ENCODE measurements at places on chromosomes 2 and 18. TPM values are rescaled to one million over a fixed set of nuclear protein-coding genes. Genes with fewer than 3 reads are reported as not detected.

DNA sequence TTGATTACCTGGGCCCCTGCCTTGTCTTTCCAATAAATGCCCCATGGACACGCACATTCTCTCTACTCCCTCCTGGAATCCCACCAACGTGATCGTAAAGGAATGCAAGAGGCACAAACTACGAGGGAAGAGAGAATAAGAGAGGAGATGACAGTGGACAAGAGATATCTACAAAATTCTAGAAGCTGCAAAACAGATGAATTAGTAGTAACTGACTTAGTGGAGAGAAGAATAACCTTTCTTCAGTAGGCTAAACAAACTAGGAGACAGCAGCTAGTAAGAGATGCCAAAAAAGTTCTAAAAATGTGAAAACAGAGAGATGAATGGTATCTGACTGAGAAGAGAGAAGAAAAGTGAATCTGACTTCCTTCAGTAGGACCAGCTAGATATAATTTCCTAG, 43.5 kb upstream of the MYCN start:
- DNase-seq, result no peak

DNA sequence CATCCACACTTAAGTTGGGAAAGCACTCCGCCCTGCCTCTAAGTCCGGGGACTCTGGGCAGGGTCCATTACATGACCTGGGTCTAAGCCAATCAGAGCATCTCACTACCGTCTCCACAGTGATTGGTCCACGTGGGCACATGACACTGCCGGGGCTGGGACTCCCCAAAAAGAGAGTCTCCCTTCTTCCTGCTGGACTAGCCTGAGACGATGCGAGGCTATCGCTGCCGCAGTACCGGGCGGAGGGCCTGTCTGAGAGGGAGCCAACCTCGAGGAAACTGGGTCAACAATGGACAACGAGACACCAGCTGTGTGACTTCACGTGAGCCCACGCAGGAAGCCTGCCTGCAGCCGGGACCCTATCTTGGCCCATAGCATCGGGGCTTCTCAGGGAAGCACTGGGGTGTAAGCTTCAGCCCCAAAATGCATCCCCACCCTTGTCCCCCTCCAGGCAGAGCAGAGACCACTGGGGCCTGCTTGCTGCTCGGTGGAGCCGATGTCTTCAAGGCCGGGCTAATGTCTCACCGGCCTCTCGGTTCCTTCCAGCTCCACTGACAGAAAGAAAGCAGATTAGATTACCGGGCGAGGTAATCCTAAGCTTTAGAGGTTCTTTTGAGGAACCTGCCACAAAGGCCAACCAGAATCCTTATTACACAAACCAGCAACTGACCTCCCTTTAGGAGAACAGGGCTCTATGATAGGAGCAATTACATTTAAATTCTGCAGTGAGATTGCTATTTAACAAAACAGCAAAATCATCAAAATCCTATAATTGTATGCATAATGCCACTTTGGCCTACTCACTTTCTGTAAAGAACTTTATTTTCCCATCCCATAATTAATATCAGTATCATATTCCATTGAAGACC, 21.3 kb upstream of the COPS8 start:
- DNase-seq, result no peak

Gene PIEZO2
- total RNA-seq, result 0.30 TPM

DNA sequence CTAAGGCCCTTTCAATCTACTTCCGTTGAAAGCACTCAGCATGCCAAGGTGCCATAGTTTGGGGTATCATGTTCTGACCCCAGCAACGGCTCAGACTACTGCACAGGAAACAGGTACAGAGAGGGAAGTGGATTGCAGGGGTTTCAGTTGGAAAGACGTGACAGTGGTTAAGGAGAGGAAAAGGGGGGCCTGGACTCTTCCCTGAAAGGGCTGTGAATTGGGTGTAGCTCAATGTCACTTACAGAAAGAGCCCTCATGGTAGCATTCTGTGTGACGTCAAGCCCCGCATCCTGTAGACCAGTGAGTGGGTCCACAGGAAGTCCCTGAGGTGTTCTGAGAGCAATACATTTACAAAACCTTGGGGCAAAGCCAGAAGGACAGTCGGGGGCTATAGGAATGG, 121.5 kb upstream of the GYPC start:
- DNase-seq, result no peak

Gene RND3
- 208 TPM for total RNA-seq

- DNase-seq, result peak; percentile 25
Measured at GRCh38 chr18:36066001-36066400, 1.4 kb downstream of the RPRD1A start.

DNA sequence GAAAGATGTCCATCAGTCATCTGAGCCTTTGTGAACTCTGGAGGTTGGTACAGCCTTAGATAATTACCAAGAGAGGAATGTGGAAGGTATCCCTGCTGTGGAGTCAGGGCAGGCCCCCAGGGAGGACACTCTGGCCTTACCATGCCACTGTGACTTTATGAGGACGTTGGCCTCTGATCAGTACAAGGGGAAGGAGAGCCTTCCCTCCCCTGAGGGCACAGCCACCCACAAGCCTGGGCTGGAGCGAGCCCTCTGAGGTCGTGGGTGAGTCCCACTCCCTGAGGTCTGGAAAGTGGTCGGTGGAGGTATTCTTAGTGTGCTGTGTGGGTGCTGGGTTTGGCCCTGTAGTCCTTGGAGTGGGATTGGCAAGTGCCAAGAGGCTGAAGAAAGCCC, 91.6 kb downstream of the STPG4 start:
- no peak for DNase-seq

DNA sequence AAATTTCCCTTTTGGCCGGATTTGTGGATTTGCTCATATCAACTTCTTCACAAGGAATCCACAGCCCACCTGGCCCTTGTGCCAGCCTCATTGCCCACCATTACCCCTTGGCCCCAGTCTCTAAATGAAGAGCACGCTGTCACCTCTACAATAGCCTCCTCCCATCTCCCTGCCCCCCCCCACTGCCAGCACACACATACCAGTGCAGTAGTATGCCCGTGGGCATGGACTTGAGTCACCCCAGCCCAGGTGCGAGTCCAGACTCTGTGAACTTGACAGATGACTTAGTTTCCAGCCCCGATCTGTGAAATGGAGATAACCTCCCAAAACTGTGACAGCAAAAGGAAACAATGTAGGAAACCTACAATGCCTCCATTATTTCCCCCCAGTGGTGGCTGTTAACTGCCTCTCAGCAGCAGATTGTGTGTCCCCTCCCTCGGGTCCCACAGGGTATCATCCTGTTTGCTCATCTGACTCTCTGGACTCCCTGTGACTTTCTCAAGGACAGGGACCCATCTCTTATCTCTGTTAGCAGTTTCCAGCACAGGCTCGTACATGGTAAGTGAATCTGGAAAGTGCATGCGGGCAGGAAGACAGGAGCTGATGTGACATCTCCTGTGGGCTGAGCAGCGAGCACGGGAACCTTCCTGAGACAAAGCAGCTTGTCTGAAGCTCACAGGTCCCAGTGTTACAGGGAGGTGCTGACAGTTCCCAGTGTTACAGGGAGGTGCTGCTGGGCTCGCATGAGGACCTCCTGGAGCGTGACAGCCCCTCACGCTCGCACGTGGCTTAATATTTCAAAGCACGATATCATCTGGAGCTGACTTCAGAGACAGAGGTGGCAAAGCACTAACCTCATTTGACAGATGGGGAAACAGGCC, 4.2 kb upstream of the TMEM185B start:
- no peak for DNase-seq

- no peak for DNase-seq
Measured at GRCh38 chr18:58256316-58257080, 212.5 kb downstream of the NEDD4L start.

GRCh38 chr2:43005975-43006833, 213.8 kb upstream of the HAAO start:
- DNase-seq, result no peak

DNA sequence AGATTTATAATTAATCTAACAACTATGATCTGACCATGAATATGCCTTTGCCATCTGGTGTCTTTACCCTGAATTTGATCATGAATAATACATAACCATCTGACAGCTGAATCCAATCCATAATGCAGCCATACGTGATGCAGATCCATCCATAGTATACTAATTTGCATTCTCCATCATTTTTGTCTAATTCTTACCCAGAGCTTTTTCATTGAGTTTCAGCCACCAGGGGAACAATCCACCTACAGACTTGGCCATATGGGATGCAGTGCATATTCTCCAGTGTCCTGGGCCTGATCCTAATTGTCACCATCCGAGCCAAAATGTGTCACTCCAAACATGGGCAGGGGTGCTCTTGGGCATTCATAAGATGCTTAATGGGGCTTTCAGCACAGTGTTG, 227.2 kb upstream of the CRIM1 start:
- no peak for DNase-seq

Gene CUL3
- total RNA-seq, result 139 TPM

DNA sequence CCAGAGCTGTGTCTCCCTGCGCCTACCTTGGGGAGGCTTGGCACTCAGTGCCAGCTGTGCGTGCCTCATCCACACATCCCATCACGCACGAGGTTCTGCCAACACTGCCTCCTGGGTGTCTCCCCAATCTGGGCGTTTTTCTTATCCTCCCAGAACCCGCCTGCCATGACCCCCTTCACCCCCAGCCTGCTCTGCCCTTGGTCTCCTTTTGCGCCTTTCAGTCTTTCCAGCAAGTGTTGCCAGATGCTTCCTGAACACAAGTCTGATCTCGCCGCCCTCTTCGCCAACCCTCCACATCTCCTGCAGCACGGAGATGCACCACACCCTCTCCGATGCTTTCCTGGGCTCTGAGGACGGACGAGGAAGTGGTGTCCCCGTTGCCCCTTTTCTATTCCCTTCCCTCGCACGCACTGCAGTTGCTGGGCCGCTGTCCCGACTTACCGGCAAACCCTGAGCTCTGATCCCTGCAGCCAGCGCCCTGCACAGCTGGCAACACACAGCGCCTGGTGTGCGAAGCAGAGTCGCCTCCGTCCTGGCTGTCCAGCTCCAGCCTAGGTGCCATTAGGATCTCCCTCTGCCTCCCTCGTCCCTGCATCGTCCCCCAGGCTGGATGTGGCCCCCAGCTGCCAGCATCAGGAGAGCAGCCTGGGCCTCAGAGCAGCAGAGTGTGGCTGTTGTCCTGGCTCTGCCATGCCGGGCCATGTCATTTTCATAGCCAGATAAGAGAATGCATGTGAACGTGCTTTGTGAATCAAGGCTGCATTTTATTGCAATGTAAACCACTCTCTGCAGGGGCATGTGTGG, 22.6 kb upstream of the ALLC start:
- DNase-seq, result no peak

- peak; percentile 88 for DNase-seq
Measured at GRCh38 chr18:45059695-45060094, 379.0 kb downstream of the SETBP1 start.

DNA sequence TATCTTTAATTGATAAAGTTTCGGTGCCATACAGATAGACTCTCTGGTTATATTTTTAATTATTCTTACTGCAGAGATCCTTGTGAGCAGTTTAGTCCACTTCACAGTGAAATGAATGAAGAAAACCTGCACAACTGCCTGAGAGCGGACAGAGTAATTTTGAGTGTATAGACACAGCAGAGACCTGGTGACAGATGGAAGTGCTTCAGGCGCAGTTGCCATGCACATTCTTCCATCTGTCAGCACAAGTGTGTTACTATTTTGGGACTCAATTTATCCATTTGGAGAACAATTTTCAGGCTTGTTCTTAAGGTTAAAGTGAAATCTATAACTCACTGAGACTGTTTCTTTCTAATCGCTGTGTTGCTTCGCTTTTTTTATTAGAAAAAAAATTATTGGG, 147.8 kb upstream of the SPHKAP start:
- no peak for DNase-seq

All from renal cortical epithelial cell (primary cell).